ENCODE measurements at places on chromosomes 5 and 9.

- DNase-seq: no peak
Observed at GRCh38 chr9:15374825-15375224, 47.9 kb upstream of the SNAPC3 start.

DNA sequence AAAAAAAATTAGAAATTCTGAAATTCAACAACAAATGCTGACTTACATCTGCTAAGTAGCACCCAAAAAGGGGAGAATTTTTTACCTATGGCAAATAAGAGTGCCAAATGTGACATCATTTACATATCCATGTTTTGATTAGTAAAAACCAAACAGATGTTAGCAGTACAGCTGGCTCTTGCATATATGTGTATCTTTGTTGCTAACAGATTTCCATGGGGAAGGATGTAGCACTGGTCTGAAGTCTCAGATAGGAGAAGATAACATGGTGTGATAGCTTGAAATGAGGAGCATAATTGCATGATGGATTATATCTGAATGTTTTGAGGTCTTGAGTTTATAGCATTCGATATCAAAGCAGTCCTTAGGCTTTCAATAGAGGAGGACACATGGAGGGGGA is 17.5 kb downstream of the PIK3R1 start:
- DNase-seq: no peak

DNA sequence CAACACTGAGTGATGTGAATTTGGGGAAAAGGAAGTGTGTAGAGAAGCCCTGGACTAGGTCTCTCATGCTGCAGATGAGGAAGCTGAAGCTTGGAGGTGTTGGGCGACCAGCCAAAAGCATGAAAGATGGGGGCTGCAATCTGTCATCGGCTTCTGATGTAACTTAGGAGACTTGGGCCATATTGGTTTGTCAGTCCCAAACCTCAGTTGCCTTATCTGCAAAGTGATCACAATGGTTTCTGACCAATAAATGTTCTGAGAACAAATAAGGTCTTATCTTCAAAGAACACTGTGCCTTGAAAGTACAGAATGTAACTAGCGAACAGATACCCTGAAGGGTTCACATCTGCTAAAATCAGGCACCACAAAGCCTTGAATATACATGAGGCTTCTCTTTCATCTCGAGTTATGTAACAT is 198.4 kb upstream of the NR3C1 start:
- DNase-seq: no peak

- no peak for DNase-seq
Observed at GRCh38 chr5:169162407-169162806, 138.5 kb downstream of the SLIT3 start.

All from amygdala (tissue), 56 donors.